ENCODE measurements at places on chromosomes 2 and 18.

DNA sequence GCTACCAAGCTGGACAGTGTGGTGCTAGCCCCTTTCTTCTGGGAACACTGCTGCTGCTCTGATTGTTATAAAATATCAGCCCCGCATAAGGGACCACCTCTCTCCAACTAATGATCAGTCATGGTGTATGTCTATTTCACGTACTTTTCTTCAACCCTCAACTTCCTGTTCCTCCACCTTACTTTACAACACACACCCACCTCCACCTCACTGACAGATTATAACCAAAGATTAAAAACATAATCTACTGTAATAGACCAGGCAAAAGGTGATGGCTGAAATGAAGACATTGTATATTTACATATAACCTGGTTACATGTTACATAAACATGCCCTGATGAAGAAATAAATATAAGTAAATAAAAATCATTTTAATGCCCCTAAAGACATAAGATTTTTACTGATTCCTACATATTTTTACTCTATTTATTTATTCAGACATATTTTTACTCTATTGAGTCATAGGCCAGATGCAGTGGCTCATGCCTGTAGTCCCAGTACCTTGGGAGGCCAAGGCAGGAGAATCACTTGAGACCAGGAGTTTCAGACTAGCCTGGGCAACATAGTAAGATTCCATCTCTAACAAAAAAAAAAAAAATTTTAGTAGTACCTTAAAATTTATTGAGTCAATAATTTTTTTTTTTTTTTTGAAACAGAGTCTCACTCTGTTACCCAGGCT lies 12.8 kb downstream of the STK39 start:
- no peak for DNase-seq

- no peak for DNase-seq
Observed at GRCh38 chr2:241040081-241040803, 41.8 kb downstream of the SNED1 start.

DNA sequence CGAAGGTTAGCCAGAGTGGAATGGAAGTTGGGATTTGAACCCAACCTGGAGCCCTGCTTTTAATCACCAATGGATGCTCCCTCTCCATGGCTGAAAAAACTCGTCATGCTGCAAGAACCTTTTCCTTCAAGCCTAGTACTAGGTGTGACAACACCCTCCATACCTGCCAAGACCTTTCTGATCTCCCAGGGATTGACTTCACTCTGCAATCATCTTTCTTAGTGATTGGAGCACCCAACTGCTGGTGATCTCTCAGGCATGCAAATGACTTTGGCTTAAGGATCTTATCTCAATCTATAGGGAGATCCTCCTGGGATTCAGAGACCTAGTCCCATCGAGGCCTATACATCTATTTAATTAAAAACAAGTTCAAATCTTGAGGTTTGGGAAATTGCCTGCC lies 23.5 kb upstream of the ITGB6 start:
- no peak for DNase-seq

DNA sequence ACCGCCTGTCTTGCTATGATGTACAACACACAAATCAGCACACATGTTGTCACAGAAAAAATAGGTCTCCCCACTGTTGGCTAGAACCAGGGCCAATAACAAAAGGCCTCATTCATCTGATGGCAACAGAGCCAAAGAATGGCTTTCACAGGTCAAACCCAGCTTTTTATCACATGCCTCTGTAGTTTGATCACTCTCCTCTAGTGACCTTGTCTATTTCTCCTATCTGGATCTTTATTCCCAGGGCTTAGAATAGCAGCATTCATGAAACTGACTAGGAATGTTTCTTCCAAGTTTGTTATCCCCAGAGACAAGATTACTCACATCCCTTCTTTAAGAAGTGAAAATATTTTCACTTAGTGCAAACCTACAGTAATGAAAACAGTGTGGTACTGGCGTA lies 285.8 kb upstream of the GYPC start:
- no peak for DNase-seq

DNA sequence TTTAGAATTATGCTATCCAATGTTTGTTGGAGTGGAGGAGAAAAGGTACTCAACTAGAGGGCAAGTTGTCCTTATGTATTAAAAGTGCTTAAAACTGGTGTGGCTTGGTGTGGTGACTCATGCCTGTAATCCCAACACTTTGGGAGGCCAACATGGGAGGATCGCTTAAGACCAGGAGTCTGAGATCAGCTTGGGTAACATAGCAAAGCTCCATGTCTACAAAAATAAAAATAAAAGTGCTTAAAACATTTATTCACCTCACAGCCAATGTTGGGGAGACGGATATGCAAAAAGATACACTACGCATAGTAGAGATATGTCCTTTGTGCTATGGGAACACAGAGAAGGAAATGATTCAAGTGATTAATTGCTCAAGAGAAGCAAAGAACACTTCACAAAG lies 19.3 kb upstream of the TNFAIP6 start:
- no peak for DNase-seq

DNA sequence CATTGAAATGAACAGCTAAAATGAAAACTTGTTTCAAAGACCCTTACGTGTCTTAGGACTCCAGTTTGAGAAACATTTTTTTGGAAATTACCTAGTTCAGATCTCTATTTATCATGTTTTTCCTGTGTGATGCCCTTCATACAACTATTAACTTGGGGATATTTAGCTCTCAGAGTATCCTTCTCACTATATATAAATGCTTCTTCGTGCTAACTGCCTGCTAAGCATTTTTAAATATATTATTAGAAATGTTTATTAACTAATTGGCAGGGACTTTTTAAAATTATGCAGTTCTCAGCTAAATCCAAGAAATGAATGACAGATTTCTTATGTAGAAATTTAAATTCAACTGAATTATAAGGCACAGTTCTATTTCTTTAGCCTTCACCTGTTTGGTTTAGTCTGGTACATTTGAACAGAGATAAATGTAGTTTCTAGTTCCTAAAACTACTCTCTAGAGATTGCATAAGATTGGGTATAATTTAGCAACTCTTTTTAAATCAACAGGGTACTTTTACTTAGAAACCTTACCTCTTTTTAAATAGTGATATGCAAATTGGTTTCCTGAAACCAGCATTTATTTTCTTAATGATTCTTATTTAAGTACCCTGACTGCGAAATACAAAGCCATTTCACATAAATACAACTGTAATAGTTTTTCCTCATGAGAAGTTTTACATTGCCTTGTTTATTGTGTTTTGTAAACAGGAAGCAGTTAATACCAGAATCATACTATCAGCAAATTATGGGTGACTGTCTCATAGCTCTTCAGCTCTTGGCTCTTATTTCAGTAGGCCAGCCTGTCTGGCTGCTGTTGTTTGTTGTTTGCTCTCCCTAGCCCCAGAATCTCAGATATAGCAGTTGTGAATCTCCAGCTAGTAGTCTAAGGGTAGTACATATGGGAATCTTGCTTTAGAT lies 140.7 kb downstream of the PTRHD1 start:
- DNase-seq, result no peak

DNA sequence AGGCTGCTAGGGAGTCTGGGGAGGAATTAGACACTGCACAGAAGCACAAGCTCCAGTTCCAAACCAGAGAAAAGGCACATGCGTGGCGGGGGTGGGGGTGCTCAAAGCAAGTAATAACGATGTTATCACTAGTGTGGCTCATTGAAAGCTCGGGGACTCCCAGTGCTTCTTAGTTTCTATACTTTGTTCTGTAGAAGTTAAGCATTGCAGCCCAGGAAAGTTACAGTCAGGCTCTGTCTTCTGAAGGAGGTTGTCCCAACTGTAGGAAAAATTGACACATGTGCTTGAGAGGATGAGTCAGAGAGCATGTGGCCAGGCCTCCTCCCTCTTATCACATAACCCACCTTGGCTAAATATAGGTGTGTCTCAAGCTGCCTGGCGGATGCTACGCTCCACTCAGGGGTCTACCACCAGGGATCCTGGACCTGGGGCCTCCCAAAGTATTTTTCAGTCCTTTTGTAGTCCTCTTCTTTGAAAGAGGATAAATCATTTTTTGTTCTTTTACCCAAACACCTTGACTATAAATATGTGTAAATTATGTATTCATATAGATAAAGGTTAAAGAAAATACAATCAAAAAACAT lies 3.8 kb downstream of the GALNT5 start:
- peak; percentile 11 for DNase-seq

DNA sequence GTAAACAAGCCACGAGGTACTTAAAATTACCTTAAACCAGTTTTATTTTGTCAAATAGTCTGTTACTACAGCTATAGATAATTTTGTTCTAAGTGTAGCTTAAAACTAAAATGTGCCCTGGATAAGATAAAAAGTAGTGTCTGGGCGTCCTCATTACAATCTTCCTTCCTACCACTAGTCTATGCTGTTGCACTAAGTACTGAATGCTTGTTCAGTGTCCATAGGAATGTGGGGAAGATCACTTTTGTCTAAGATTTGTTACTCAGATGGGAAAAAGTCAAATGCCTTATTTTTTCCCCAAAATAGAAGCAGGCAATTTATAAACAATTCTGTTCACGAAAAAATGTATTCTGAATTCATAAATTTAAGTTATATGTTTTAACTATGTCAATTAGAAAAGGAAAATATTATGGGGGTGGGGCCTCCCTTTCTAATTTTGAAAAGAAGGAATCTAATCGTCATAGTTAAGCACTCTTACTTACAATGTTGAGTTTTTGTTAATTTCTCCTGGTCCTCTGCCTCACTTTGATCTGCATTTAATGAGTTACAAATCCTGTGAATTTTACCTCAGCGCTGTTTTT lies 140.4 kb upstream of the VRK2 start:
- DNase-seq, result no peak

GRCh38 chr18:4807604-4808293 lies 352.6 kb upstream of the DLGAP1 start:
- DNase-seq, result no peak

DNA sequence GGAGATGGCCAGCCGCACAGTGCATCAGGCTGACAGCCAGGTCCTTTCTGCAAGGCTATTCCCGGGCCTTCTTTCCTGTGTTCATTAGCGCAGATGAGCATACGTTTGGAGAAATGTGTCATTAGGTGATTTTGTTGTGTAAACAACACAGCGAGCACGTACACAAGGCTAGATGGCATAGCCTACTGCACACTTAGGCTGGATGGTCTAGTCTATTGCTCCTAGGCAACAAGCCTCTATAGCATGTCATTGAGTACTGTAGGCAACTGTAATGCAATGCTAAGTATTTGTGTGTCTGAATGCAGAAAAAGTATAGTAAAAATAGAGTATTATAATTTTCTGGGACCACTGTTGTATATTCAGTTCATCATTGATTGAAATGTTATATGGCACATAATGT lies 50.9 kb upstream of the PHLPP1 start:
- DNase-seq, result no peak

GRCh38 chr18:40532046-40532445 lies 1423.0 kb upstream of the PIK3C3 start:
- no peak for DNase-seq

All from C1 segment of cervical spinal cord (tissue), 14 donors.